ENCODE measurements at places on chromosomes 1 and 21. TPM values are rescaled to one million over a fixed set of nuclear protein-coding genes. Genes with fewer than 3 reads are reported as not detected.

MAP3K7CL gene
- total RNA-seq: 6.3 TPM

KIAA0040 gene
- 3.8 TPM for total RNA-seq

OR2T35 gene
- total RNA-seq: not detected

KCNJ6 gene
- total RNA-seq: 0.65 TPM

RBBP5 gene
- total RNA-seq: 9.2 TPM

FCRL5 gene
- not detected for total RNA-seq

WDR64 gene
- total RNA-seq: not detected

FAM151A gene
- not detected for total RNA-seq

AGT gene
- total RNA-seq: 0.16 TPM

LIPI gene
- not detected for total RNA-seq

OLIG2 gene
- total RNA-seq: not detected

RPTN gene
- not detected for total RNA-seq

PAQR6 gene
- total RNA-seq: 0.32 TPM

ACTN2 gene
- 5.4 TPM for total RNA-seq

CELA3B gene
- total RNA-seq: not detected

ZNF648 gene
- total RNA-seq: not detected

BARHL2 gene
- total RNA-seq: not detected

MYOG gene
- not detected for total RNA-seq

CYP4B1 gene
- total RNA-seq: not detected

LYPD8 gene
- total RNA-seq: not detected

KIAA0319L gene
- total RNA-seq: 68.8 TPM

ADARB1 gene
- total RNA-seq: 28.3 TPM

VAV3 gene
- total RNA-seq: 0.65 TPM

C4BPA gene
- total RNA-seq: under 0.01 TPM

MRTO4 gene
- total RNA-seq: 27.1 TPM

HSF2BP gene
- 2.0 TPM for total RNA-seq

LCE2C gene
- not detected for total RNA-seq

GNG12 gene
- 200 TPM for total RNA-seq

HECTD3 gene
- 26.5 TPM for total RNA-seq

CRYAA gene
- not detected for total RNA-seq

BTG2 gene
- total RNA-seq: 22.7 TPM

TSPEAR gene
- not detected for total RNA-seq

CSF3R gene
- total RNA-seq: not detected

C1orf56 gene
- total RNA-seq: 0.72 TPM

GJB3 gene
- not detected for total RNA-seq

IGSF21 gene
- not detected for total RNA-seq

RAB3B gene
- total RNA-seq: 2.4 TPM

ZP4 gene
- not detected for total RNA-seq

KRTAP13-2 gene
- total RNA-seq: not detected

MIXL1 gene
- not detected for total RNA-seq

RCSD1 gene
- 0.81 TPM for total RNA-seq

CRABP2 gene
- 2.1 TPM for total RNA-seq

LAX1 gene
- not detected for total RNA-seq

CNKSR1 gene
- not detected for total RNA-seq

RAB42 gene
- 0.54 TPM for total RNA-seq

SLC66A1 gene
- total RNA-seq: 20.9 TPM

IVL gene
- total RNA-seq: not detected

TAS1R3 gene
- under 0.01 TPM for total RNA-seq

HMGCS2 gene
- total RNA-seq: not detected

RAP1GAP gene
- total RNA-seq: 0.36 TPM

ELOVL1 gene
- 69.7 TPM for total RNA-seq

LINGO4 gene
- not detected for total RNA-seq

COL6A1 gene
- total RNA-seq: 2,467 TPM

FCRL6 gene
- not detected for total RNA-seq

HAO2 gene
- not detected for total RNA-seq

FUCA1 gene
- total RNA-seq: 10.5 TPM
